ENCODE measurements at places on chromosomes 6 and 20. TPM values are rescaled to one million over a fixed set of nuclear protein-coding genes. Genes with fewer than 3 reads are reported as not detected.

DNA sequence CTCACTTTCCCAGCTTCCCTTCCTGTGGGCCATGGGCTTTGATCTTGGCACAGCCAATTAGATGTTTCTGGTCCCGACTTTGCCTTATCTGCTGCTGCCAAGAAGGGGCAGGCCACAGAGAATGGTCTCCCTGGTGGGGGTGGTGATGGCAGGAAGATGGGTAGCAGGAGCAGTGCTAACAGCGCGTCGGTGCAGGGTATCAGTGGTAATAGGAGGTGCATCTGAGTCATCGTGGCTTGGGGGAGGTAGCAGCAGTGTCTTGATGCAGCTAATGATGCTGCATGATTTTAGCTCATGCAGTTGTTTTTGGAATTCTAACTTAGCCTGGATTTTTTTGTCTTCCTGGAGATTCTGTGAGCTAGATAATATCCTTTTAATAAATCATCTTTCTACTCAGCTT, 18.9 kb upstream of the MAS1 start:
- peaks cover 16% of the 10 kb centered on the region for H3K4me1 ChIP-seq
- no peaks in the 10 kb centered on the region for H3K27me3 ChIP-seq
- no peak overlapping the region for H3K27ac ChIP-seq
- DNase-seq: no peak
- no peaks in the 10 kb centered on the region for H3K36me3 ChIP-seq

GRCh38 chr20:59361411-59361810, 61.0 kb downstream of the EDN3 start:
- peaks cover 14% of the 10 kb centered on the region for H3K27me3 ChIP-seq
- no peak overlapping the region for H3K4me3 ChIP-seq
- H3K4me1 ChIP-seq: peaks cover 25% of the 10 kb centered on the region
- H3K27ac ChIP-seq: no peak overlapping the region
- no peak for DNase-seq

DNA sequence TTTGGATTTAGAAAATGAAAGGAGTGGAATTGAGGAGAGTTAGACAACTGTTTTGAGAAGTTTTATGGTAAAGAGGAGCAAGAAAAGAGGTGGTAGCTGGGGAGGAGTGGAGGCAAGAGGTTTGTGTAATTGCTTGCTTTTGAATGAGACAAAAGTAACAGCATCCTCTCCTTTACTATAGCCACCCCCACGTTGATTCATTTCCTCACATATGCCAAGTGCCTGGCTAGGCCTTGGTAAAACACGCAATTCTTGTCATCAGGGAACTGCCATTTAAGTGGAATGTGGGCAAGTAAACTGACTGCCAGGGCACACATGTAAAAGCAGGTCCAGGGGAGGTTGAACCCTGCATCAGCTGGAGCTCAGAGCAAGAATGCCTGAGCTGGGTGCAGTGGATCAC, 4.1 kb downstream of the MTRES1 start:
- H3K27me3 ChIP-seq: no peaks in the 10 kb centered on the region
- no peak for DNase-seq
- no peak overlapping the region for H3K4me3 ChIP-seq
- H3K4me1 ChIP-seq: peaks cover 5% of the 10 kb centered on the region

GRCh38 chr6:7144872-7145584, 37.3 kb downstream of the RREB1 start:
- H3K27me3 ChIP-seq: no peaks in the 10 kb centered on the region
- H3K27ac ChIP-seq: peak overlapping the region; percentile 89

GRCh38 chr6:162345051-162345511, 382.5 kb downstream of the PRKN start:
- peak; percentile 77 for DNase-seq
- H3K27me3 ChIP-seq: no peaks in the 10 kb centered on the region
- peaks cover 6% of the 10 kb centered on the region for H3K4me1 ChIP-seq
- H3K36me3 ChIP-seq: no peaks in the 10 kb centered on the region
- H3K27ac ChIP-seq: peak overlapping the region; percentile 58

The SLC52A3 gene
- total RNA-seq: 0.22 TPM

The LY6G6C gene
- 0.09 TPM for total RNA-seq

The PPIL4 gene
- total RNA-seq: 36.2 TPM

Measured in muscle of leg (tissue), 16 donors.